ENCODE measurements at places on chromosomes 4 and X. TPM values are rescaled to one million over a fixed set of nuclear protein-coding genes. Genes with fewer than 3 reads are reported as not detected.

DNA sequence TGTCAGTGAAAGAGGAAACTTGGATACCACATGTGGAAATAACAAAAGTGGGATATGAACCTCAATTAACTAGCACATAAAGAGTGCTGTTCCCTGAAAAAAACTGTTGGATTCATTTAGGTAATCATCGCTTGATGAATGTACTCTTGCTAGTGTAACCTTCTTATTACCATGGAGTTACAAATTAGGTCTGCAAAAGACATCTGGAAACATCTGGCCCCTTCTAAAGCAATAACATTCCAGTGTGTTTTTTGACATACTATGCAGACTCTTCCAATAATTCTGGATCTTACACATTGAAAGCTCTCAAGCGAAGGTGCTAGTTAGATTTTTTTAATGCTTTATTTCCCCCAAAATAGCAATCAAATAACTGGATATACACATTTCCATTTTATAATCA lies 134.6 kb downstream of the ATP10D start:
- no peaks in the 10 kb centered on the region for H3K36me3 ChIP-seq
- no peak overlapping the region for H3K4me3 ChIP-seq
- DNase-seq: no peak
- no peaks in the 10 kb centered on the region for H3K4me1 ChIP-seq

GRCh38 chr4:144985531-144985930 lies 112.5 kb downstream of the ANAPC10 start:
- H3K4me3 ChIP-seq: no peak overlapping the region
- H3K27ac ChIP-seq: no peak overlapping the region
- H3K4me1 ChIP-seq: no peaks in the 10 kb centered on the region
- no peak for DNase-seq

DNA sequence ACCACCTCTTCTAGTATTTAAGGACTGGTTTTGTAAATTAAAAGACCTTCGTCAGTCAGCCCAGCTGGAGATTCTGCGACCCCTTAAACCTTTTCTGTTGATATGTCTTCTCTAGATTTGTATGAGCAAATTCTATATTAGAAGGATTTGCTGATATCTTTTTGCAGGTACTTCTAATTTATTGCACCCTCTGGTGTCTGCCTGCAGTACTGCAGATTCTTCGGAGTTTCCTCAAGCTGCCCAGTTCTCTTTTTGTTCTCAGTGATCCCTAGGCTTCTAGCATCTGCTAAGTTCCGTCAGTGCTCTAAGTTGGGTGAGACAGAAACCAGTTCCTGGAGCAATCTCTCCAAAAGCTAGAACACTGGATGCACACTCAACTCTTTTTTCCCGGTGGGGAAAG lies 545.2 kb downstream of the C4orf33 start:
- no peak overlapping the region for H3K27ac ChIP-seq
- no peaks in the 10 kb centered on the region for H3K36me3 ChIP-seq
- H3K4me3 ChIP-seq: no peak overlapping the region
- peak; percentile 13 for DNase-seq
- H3K4me1 ChIP-seq: no peaks in the 10 kb centered on the region

ZAR1 gene
- 0.03 TPM for polyA plus RNA-seq

AFP gene
- 442 TPM for polyA plus RNA-seq
